ENCODE measurements at places on chromosomes 5 and 9.
A peak's percentile ranks its signal among the peaks of the same experiment; 100 is the strongest.

GRCh38 chr5:594226-594860 lies 17.8 kb upstream of the CEP72 start:
- no peak for DNase-seq

- DNase-seq: peak; percentile 71
These were observed 30.4 kb downstream of the GNG10 start for GRCh38 chr9:111691672-111692329.

DNA sequence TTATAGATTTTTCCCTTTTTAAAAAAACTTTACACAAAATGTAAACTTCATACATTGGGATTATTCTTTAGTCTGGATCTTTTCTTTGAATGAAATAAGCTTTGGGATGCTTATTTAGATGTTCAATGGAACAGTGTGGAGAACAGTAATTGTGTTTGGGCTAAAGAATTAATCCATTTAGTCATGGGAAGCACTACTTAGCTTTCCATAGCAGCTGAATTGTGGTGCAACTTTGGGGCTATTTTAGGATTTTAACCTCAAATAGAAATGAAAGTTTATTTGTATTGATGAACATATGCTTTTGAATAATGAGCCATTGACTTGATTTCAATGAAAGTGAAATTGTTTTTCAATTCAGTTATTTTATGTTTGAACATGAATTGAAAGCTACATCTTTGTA lies 72.4 kb downstream of the ZCCHC7 start:
- DNase-seq: no peak

- DNase-seq: no peak
These were observed 457.4 kb downstream of the CCDC171 start for GRCh38 chr9:16010221-16010620.

DNA sequence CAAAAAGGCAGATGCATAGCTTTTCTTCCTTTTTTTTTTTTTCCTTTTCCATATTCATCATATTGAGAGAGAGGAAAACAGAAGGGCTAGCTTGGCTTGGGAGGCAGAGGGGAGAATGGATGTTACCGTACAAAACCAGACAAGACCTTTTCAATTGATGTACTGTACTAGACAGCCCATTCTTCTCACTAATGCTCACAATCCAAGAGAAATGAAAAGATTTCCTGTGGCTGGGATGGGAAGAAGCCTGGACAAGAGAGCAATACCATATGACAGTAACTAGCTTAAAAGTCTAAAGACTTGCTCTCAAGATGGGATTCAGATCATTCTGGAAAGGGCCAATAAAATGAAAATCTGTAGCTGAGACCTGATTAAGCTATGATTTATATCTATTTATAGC lies 3.4 kb downstream of the CEMIP2 start:
- no peak for DNase-seq

GRCh38 chr9:126068534-126069230 lies 257.9 kb upstream of the MVB12B start:
- no peak for DNase-seq

DNA sequence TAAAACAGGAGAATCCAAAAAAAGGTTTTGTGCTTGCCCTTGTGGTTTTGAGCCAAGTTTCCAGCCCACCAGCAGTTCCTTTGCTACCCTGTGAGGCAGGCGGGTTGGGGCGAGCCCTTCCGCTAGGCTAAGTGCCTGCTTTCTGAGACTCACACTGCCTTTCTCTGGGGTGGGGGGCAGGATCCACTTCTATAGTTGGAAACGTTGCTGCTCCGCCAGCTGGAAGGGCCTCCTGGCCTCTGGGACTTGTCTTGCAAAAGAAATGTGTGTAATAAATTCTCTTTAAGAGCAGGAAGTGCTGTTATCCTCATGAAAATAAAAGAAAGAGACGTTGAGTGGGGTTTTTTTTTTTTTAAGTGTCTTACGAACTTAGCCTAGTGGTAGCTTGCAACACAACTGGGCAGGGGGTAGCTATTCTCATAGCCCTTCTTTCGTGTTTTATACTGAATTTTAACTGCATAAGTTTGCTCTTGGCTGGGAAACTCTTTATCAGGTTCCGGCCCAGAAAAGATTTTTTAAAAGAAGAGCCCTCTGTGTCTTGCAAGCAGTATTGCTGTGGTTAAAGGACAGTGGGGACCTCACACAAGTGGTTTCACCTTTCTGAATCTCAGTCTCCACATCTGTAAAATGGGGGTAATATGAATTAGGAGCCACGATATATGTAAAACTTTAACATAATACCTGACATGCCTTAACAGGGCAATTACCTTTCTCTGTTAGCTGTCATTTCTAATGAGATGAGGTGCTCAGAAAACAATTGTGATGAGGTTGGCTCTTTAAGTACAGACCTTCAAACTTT lies 19.8 kb downstream of the JADE2 start:
- no peak for DNase-seq

GRCh38 chr5:82341325-82341724 lies 63.2 kb upstream of the RPS23 start:
- no peak for DNase-seq
